ENCODE measurements at places on chromosomes 7 and 10.

GRCh38 chr7:76338298-76339084 is 20.3 kb downstream of the YWHAG start:
- DNase-seq, result no peak

- DNase-seq, result no peak
Measured at GRCh38 chr7:132420527-132420926, 155.7 kb downstream of the PLXNA4 start.

DNA sequence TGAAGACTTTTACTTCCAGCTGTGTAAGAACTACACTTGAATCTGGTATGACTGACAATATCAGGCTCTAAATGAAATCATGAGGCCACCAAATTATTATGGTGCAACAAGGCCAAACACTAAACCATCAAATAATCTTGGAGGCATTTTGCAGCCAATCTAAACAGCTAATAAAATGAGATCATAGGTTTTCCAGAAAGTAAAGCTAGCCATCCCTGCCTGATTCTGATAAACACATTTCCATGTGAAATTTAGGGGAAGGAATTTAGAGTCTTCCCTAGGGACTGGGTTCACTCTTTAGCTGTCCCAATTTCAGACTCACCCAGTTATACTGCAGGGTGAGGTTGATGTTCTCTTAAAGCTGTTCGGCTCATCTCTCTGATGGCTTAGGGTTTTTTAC is 190.3 kb upstream of the TMEM196 start:
- no peak for DNase-seq

GRCh38 chr10:84047258-84048010 is 91.9 kb upstream of the GHITM start:
- DNase-seq, result no peak

DNA sequence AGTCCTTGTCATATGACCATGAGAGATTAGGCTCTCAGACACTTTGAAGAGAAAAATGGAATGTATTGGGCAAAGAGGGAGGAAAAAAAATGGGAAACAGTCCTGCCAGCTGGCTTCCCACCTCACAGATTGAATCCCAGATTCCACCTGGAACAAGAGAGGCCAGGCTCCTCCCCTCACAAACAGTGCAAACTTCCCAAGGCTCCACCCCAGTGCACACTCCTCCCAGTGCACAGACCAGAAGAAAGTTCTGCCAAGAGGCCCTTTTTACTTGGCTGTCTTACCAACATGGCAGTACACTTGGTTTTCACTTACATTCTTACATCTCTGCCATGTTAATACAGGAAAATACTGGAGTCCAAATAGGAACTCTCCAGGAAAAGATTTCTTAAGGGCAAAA is 202.3 kb downstream of the AHR start:
- DNase-seq, result no peak
